ENCODE measurements at places on chromosomes 12 and 14. TPM values are rescaled to one million over a fixed set of nuclear protein-coding genes. Genes with fewer than 3 reads are reported as not detected.
A peak's percentile ranks its signal among the peaks of the same experiment; 100 is the strongest.

The CPNE6 gene
- 0.09 TPM for total RNA-seq

The IGFBP6 gene
- total RNA-seq, result not detected

The PLBD2 gene
- total RNA-seq, result 13.7 TPM

The EPS8 gene
- 0.89 TPM for total RNA-seq

GRCh38 chr12:104650541-104650940 is 193.8 kb downstream of the CHST11 start:
- peaks cover 50% of the 10 kb centered on the region for H3K4me1 ChIP-seq
- no peak overlapping the region for H3K27ac ChIP-seq
- no peaks in the 10 kb centered on the region for H3K27me3 ChIP-seq
- H3K36me3 ChIP-seq, result peaks cover 23% of the 10 kb centered on the region

DNA sequence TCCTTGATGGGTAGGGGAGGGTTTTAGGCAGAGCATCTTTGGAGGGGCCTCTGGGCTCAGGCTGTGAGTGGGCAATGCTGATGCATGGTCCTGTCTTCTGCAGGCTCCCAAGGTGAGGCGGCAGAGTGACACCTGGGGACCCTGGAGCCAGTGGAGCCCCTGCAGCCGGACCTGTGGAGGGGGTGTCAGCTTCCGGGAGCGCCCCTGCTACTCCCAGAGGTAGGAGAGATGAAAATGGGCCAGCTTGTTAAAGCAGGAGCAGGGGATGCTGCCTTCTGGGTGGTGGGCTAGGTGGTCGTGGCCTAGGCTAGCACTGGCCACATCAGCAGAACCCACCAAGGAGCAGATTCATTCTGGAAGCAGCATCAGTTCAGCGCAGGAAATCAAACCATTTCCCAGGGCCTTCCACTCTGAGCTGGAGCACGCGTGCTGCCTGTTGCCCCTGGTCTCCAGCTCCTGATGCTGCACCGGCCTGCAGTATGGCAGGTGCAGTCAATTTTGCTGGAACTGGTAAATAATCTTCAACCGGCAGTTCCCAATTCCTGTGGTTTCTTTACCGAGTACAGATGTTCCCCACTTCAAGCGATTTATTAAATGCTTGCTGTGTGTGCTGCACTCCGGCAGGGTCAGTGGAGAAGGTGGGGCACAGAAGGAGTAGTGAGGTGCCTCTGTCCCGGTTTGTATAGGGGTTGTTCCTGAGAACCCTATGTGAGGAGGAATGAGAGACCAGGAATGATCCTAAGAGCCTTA is 7.4 kb downstream of the PAPLN start:
- no peak for DNase-seq
- peak overlapping the region; percentile 66 for H3K4me3 ChIP-seq

- H3K27me3 ChIP-seq, result no peaks in the 10 kb centered on the region
- H3K36me3 ChIP-seq, result peaks cover 1% of the 10 kb centered on the region
- no peak overlapping the region for H3K4me3 ChIP-seq
- H3K4me1 ChIP-seq, result no peaks in the 10 kb centered on the region
- peak overlapping the region; percentile 5 for H3K27ac ChIP-seq
These were observed 47.1 kb downstream of the FBRSL1 start for GRCh38 chr12:132537049-132537448.

DNA sequence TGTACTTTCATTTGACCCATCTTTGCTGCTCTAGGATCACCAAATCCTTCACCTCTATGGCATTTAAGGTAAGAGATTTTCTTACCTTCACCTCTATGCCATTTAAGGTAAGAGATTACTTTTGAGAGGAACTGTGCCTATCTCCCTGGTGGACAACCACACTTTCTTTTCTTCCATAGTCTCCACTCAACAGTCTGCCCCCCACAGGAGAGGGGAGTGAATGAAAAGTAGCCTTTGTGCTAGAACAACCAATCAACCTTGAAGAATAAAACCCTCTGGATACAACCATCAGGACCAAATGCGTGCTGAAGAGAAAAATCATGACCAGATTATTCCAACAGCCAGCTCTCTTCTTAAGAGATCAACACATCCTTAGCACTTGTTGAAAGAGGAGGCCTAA is 258.6 kb upstream of the TMPO start:
- DNase-seq, result no peak
- H3K36me3 ChIP-seq, result no peaks in the 10 kb centered on the region
- no peak overlapping the region for H3K4me3 ChIP-seq

All from activated B cell treated with CpG ODN at 0.5 μM for 24 hours (primary cell).